ENCODE measurements at places on chromosomes 11 and 22.
A peak's percentile ranks its signal among the peaks of the same experiment; 100 is the strongest.

GRCh38 chr11:35853971-35854370, 89.9 kb upstream of the LDLRAD3 start:
- DNase-seq: no peak
- no peak overlapping the region for H3K27ac ChIP-seq
- H3K4me1 ChIP-seq: no peaks in the 10 kb centered on the region
- no peaks in the 10 kb centered on the region for H3K36me3 ChIP-seq
- no peaks in the 10 kb centered on the region for H3K27me3 ChIP-seq

DNA sequence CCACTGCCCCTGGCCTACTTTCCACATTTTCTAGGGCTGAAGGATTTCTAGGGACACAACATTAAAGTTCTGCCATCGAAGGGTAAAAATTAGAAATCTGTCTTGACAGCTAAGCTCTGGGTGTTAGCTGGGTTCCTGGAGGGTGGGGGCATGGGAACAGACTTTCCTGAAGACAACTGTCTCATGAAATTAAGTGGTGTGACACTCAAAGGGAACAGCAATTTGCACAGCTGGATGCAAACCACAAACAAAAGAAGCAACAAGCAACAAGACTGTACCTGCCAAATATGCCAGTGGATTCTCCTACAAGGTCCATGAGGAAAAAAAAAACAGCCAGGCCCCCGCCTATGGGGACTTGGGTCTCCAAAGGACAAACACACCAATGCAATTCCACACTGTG, 32.5 kb downstream of the WT1 start:
- H3K36me3 ChIP-seq: no peaks in the 10 kb centered on the region
- no peak for DNase-seq
- H3K4me1 ChIP-seq: peaks cover 15% of the 10 kb centered on the region
- H3K4me3 ChIP-seq: no peak overlapping the region
- H3K27me3 ChIP-seq: no peaks in the 10 kb centered on the region
- H3K27ac ChIP-seq: no peak overlapping the region

DNA sequence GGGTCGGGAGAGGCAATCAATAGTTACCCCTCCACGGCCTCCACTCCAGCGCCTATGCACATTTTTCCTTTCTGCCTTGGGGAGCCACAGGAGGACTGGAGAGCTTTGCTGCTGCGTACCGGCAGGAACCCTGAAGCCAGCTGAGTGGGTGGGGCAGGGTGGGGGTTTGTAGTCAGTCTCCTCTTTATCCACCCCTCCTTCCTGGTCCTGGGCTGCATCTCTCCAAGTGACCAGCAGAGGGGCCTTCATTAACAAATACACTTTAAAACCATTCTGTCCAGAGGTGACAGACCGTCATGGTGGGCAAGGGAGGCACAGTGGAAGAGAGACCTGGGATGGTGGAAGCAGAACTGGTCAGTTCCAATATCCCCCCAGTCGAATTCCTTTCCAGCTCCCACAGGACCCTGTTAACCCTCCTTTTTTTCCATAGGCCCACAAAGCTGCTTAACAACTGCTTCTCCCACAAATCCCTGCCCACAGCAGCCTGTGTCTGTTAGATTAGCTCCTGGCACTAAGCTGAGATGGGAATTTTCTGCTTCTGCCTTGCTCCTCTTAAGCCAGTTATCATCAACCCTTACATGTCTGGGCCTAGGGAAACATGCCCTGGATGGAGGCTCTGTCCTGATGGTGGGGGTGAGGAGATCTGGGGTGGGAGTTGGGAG, 3.9 kb upstream of the ABCG4 start:
- peaks cover 25% of the 10 kb centered on the region for H3K27me3 ChIP-seq
- H3K4me1 ChIP-seq: peaks cover 14% of the 10 kb centered on the region
- H3K4me3 ChIP-seq: no peak overlapping the region
- DNase-seq: peak; percentile 75
- H3K36me3 ChIP-seq: no peaks in the 10 kb centered on the region

GRCh38 chr22:46641811-46642266, 21.7 kb downstream of the GRAMD4 start:
- no peak for DNase-seq
- H3K27ac ChIP-seq: no peak overlapping the region
- H3K36me3 ChIP-seq: peaks cover 2% of the 10 kb centered on the region

GRCh38 chr11:67160872-67161783, 42.1 kb downstream of the KDM2A start:
- no peak for DNase-seq
- no peaks in the 10 kb centered on the region for H3K4me1 ChIP-seq

GRCh38 chr22:28299753-28300152, 379.9 kb downstream of the TTC28 start:
- H3K27me3 ChIP-seq: no peaks in the 10 kb centered on the region
- no peaks in the 10 kb centered on the region for H3K4me1 ChIP-seq
- H3K4me3 ChIP-seq: no peak overlapping the region
- no peak for DNase-seq
- H3K27ac ChIP-seq: no peak overlapping the region

DNA sequence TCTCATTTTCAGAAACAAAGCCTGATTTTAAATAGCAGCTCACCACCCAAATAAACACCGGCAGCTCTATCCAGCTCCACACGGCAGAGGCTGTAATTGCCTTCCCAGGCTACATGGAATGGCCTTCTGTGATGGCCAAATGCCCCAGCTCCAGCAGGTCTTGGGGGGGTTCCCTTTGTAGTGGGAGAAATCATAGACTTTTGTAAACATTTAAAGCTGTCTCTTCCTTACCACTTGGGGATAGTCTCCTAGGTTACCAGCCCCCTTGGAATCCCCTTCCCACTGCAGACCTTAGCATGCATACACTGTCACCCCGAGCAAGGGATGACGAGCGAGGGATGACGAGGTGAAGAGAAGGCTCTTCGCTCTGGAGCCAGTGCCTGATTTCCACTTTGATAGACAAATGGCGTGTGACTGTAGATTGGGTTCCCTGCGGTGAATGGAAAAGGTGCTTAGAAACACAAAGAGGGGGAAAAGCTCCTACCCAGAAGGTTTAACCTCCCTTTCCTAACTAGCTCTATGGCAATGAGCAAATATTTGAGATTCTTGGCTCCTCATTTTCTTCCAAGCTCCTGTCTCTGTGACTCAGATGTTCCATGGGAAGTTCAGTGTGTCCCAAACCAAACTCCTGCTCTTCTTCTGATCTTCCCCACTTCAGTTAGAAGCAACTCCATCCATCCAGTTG, 108.0 kb upstream of the CADM1 start:
- no peak overlapping the region for H3K27ac ChIP-seq
- H3K27me3 ChIP-seq: no peaks in the 10 kb centered on the region
- no peak for DNase-seq

GRCh38 chr22:22058633-22059290, 76.2 kb upstream of the TOP3B start:
- H3K4me3 ChIP-seq: no peak overlapping the region
- H3K27ac ChIP-seq: no peak overlapping the region
- no peaks in the 10 kb centered on the region for H3K36me3 ChIP-seq
- no peaks in the 10 kb centered on the region for H3K27me3 ChIP-seq

- H3K4me1 ChIP-seq: no peaks in the 10 kb centered on the region
- no peak overlapping the region for H3K4me3 ChIP-seq
- H3K27me3 ChIP-seq: no peaks in the 10 kb centered on the region
These were observed 20.4 kb downstream of the TUB start for GRCh38 chr11:8101421-8101820.

DNA sequence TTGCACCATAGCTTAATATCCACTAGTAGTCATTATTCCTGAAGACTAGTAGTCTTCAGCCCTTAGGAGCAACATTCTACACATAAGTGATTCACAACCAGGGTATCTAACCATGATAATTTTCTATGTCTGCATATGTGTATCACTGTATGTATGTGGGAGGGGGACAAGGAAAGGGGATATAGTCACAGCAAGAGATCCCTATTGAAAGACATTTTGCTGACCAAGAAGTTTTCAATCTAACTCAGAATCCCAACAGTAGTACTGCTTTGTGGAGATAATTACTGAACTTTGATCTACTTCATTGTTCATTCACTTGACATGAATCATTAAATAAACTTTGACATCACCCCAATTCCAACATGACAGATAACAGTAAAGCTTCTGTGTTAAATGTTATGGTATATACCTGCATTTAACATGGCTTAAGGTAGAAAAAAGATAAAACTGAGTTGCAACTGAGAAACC, 10.3 kb downstream of the PIK3C2A start:
- no peak for DNase-seq
- H3K4me1 ChIP-seq: no peaks in the 10 kb centered on the region
- peaks cover 16% of the 10 kb centered on the region for H3K36me3 ChIP-seq
- H3K27me3 ChIP-seq: no peaks in the 10 kb centered on the region
- no peak overlapping the region for H3K27ac ChIP-seq
- H3K4me3 ChIP-seq: no peak overlapping the region

DNA sequence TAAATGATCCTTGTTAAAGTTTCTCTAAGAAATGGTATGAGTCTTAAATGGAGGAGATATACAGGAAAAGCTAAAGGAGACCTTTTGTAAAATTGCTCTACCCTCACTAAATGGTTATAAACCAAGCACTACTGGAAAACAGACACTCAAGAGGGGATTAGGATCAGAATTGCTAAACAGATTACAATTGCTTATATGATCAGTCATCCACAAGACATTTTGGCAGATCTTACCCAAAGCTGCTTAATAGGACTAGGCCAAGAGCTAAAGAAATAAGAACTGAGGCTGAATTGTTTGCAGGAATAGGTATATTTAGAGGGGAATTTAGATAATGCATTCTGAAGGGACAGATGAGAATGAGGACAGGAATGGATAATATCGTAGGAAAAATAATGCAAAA, 9.5 kb downstream of the HARBI1 start:
- peaks cover 3% of the 10 kb centered on the region for H3K36me3 ChIP-seq
- no peak overlapping the region for H3K4me3 ChIP-seq
- no peaks in the 10 kb centered on the region for H3K4me1 ChIP-seq
- H3K27me3 ChIP-seq: no peaks in the 10 kb centered on the region

- no peaks in the 10 kb centered on the region for H3K36me3 ChIP-seq
- DNase-seq: no peak
- H3K27ac ChIP-seq: no peak overlapping the region
- H3K4me1 ChIP-seq: no peaks in the 10 kb centered on the region
- H3K4me3 ChIP-seq: no peak overlapping the region
- no peaks in the 10 kb centered on the region for H3K27me3 ChIP-seq
These were observed 1631.4 kb upstream of the TENM4 start for GRCh38 chr11:81072273-81072672.

GRCh38 chr22:35020517-35020916, 45.4 kb upstream of the ISX start:
- peaks cover 4% of the 10 kb centered on the region for H3K4me1 ChIP-seq
- H3K27me3 ChIP-seq: no peaks in the 10 kb centered on the region
- DNase-seq: no peak
- no peaks in the 10 kb centered on the region for H3K36me3 ChIP-seq
- no peak overlapping the region for H3K27ac ChIP-seq

DNA sequence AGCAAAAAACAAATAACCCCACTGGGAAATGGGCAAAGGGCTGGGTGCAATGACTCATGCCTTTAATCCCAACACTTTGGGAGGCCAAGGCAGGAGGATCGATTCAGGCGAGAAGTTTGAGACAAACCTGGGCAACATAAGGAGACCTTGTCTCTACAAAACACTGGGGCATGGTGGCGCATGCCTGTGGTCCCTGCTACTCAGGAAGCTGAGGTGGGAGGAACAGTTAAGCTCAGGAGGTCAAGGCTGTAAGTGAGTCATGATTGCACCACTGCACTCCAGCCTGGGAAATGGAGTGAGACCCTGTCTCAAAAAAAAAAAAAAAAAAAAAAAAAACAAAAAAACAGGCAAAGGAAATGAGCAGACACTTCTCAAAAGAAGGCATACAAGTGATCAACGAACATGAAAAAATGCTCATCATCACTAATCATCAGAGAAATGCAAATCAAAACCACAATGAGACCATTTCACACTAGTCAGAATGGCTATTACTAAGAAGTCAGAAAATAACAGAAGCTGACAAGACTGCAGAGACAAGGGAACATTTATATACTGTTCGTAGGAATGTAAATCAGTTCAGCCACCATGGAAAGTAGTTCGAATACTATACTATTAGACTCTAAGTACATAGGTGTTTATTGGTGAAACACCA, 48.2 kb upstream of the SMCO4 start:
- peak; percentile 40 for DNase-seq
- no peaks in the 10 kb centered on the region for H3K27me3 ChIP-seq
- H3K4me1 ChIP-seq: no peaks in the 10 kb centered on the region
- H3K4me3 ChIP-seq: no peak overlapping the region
- no peaks in the 10 kb centered on the region for H3K36me3 ChIP-seq

- H3K27ac ChIP-seq: no peak overlapping the region
- H3K4me1 ChIP-seq: peaks cover 25% of the 10 kb centered on the region
- H3K27me3 ChIP-seq: no peaks in the 10 kb centered on the region
- no peaks in the 10 kb centered on the region for H3K36me3 ChIP-seq
- no peak overlapping the region for H3K4me3 ChIP-seq
These were observed 41.4 kb upstream of the CREB3L1 start for GRCh38 chr11:46235777-46236688.

DNA sequence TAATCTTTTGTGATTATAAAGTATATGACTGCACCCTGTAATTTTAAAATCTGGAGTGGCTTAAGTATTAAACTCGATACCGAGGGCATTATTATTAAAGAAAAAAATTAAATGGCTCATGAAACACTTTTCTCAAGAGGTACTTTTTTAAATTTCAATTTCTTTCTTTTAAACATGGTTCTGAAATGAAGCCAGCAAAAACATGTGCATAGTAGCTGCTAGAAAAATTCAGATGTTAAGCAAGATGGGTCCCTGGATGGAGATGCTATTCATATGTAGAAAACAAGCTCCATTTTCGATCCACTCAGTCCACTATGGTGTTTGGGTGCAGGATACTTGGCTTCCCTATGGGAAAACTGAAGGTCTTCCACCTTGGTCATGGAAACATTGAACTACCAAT, 189.5 kb downstream of the PGR start:
- DNase-seq: no peak
- H3K36me3 ChIP-seq: no peaks in the 10 kb centered on the region
- H3K4me1 ChIP-seq: no peaks in the 10 kb centered on the region
- no peak overlapping the region for H3K4me3 ChIP-seq
- no peaks in the 10 kb centered on the region for H3K27me3 ChIP-seq

- peak; percentile 98 for DNase-seq
- H3K4me1 ChIP-seq: peaks cover 23% of the 10 kb centered on the region
- H3K27ac ChIP-seq: peak overlapping the region; percentile 37
- no peak overlapping the region for H3K4me3 ChIP-seq
- peaks cover 4% of the 10 kb centered on the region for H3K36me3 ChIP-seq
These were observed 16.1 kb downstream of the BIK start for GRCh38 chr22:43126501-43127165.
